Peyer's patch (tissue), 4 donors: ENCODE measurements at places on chromosomes 4 and X. TPM values are rescaled to one million over a fixed set of nuclear protein-coding genes. Genes with fewer than 3 reads are reported as not detected.

CT45A2 gene
- total RNA-seq, result not detected

PRSS12 gene
- 34.8 TPM for total RNA-seq

MAOA gene
- 772 TPM for total RNA-seq

ASB9 gene
- 2.1 TPM for total RNA-seq

TDO2 gene
- total RNA-seq, result 5.0 TPM

RPS6KA6 gene
- total RNA-seq, result 7.9 TPM

FAM47A gene
- total RNA-seq, result not detected

CPLX1 gene
- total RNA-seq, result not detected

SHOX gene
- not detected for total RNA-seq

CHIC2 gene
- 34.7 TPM for total RNA-seq

KLF8 gene
- total RNA-seq, result 4.3 TPM
